ENCODE measurements at places on chromosomes 12 and 14.

- DNase-seq = no peak
Measured at GRCh38 chr14:93799989-93800921, 12.0 kb upstream of the PRIMA1 start.

GRCh38 chr12:65967696-65968095 lies 143.4 kb downstream of the HMGA2 start:
- DNase-seq = no peak

- no peak for DNase-seq
Measured at GRCh38 chr12:89069431-89069830, 282.9 kb downstream of the DUSP6 start.

GRCh38 chr14:83470959-83471695 lies 1937.5 kb upstream of the SEL1L start:
- DNase-seq = no peak

DNA sequence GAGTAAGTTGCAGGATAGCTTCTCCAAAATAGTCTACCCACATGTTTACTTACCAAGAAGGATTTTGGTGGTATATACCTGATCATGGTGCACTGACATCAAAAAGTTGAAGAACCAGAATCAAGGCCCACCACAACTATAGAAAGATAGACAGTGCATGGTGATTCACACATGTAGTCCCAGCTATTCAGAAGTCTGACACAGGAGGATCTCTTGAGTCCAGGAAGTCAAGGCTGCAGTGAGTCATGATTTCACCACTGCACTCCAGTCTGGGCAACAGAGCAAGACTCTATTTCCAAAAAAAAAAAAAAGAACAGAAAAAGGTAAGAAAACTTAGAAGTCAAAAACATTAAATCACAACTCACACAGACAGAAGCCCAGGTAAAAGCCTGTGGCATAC lies 422.2 kb upstream of the FOXG1 start:
- no peak for DNase-seq

- no peak for DNase-seq
Measured at GRCh38 chr14:52735921-52736489, 6.0 kb downstream of the STYX start.

- DNase-seq = no peak
Measured at GRCh38 chr12:75364919-75365318, 26.0 kb upstream of the GLIPR1L2 start.

GRCh38 chr12:67286257-67286656 lies 17.1 kb downstream of the CAND1 start:
- DNase-seq = no peak

GRCh38 chr12:119936705-119937311 lies 52.2 kb upstream of the BICDL1 start:
- DNase-seq = no peak

GRCh38 chr12:120115066-120115465 lies 1.5 kb downstream of the RAB35 start:
- DNase-seq = no peak

DNA sequence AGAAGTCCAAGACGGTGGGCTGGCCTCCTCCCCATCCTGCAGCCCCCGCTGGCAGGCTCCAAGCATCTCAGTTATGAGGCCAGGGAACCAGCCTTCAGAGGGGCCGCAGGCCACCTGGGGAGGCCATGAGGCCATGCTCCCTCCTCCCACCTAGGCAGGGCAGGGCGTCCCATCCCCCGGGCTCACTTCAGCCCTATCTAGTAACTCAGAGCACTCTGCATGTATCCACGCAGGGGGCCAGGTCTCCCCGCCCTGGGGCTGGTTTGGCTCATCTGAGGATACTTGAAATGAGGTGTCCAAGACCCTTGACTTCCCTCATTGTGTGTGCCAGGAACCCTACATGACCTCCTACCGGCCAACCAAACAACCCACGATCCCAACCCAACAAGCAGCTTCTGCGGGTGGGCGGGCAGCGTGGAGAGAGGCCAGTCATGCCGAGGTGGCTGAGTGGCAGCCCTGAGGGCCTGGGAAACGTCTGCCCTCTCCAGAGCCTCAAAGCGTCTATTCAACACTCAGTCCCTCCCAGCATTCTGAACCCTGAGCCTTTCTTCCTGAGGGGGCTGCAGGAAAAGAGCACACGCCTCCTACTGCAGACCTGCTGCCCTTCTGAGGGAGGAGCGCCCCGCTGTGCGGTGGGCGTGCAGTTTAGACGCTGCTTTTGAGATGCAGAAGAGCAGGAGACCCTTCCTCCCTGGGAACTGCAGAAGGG lies 16.8 kb downstream of the ISCA2 start:
- DNase-seq = no peak

DNA sequence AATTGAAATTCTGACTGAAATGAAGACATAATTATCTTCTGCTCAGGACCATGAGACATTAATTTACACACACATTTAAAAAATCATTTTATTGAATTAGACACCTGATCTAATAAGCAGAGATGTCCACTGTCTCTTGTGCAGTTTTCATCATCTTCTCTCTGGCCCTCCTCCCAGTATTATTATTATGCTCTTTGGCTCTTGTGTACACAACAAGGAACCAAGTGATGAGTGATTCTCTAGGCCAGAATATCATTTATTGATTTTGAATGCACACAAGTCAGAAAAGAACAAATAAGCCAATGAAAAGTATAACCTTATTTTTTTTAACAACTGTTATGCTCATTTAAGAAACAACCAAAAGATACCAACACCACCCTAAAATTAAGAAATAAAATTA lies 244.7 kb upstream of the KRR1 start:
- no peak for DNase-seq

GRCh38 chr12:50733706-50734105 lies 30.2 kb upstream of the ATF1 start:
- no peak for DNase-seq

DNA sequence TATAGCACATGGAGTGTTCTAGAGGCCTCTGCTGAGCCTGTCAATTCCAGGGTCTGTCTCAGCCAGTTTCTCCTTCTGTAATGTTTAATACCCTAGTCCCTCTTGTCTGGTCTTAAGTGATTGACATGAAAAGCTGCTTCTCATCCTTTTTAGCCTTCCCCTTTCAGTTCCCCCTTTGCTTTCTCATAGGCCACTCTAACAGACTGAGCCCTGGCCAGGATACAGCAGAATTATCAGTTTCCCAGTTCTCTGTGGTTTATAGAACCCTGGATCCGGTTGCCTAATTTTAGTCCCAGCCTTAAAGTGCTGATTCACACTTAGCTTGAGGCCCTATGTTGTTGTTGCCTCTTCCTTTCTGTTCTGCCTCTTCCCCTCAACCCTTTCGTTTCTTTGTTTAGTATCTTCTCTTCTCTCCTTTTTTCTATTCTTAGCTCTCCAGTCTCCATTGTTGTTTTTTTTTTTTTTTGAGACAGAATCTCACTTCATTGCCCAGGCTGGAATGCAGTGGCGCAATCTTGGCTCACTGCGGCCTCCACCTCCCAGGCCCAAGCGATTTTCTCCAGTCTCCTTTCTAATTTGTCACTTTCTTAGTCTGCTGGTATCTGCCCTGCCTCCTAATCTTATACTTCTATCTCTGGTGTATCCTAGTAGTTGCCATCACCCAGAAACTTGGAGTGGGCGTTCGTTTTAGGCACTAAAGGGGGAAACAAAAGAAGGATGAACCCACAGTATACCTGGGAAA lies 2.9 kb upstream of the BIN2 start:
- no peak for DNase-seq

GRCh38 chr12:66751432-66752113 lies 72.7 kb upstream of the GRIP1 start:
- DNase-seq = no peak

GRCh38 chr12:115752156-115752555 lies 525.3 kb downstream of the MED13L start:
- DNase-seq = no peak

DNA sequence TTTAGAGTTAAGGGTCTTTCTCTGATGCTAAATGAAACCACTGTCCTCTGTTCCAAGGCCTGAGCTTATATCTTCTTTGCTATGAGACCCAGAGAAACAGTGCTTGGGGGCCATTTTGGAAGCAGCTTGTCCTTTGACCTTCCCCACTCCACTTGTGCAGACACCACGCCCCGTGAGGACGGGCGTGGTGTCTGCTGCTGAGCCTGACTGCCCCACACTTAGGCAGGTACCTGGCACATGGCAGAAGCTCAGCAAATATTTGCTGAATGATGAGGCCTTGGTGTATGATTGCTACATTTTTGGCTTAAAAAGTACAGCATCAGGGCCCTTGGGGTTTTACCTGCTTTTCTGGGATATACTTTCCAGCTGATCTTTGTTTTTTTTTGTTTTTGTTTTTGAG lies 69.9 kb downstream of the RASSF3 start:
- DNase-seq = no peak

DNA sequence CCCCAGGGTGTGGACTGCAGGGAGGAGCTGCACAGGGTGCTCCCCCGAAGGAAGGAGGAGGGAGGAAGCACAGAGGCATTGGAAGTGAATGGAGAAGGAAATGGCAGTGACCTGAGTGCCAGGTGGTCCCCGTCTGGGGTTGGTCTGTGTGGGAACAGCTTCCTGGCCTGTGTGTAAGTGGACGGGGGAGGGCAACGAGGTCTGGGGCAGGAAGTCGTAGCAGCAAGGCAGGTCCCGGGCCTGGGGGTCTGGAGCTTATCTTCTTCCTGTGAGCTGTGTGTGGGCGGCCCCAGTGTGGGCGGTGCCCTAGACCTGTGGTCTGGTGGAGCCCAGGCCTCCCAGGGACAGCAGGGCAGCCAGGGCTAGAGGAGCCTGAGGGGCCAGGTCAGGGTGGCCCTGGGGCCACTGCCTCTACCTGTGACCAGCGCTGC lies 382.1 kb downstream of the TMEM121 start:
- no peak for DNase-seq

DNA sequence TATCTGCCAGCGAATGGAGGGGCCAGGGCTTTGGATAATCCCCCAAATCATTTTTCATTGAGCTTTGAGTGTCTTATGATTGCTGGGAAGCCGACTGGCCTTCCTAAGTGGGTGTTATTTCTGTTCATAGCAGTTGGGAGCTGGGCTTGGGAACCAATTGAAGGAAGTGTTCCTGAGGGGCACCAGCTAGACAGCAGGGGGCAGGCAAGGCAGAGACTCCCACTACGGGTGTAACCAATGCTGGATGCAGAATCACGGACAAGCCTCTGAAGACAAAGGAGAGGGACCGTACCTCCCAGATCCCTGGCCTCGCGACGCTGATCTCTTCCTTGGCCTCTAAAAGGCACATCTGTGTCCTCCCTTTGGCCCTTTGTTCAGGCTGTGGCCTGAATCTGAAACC lies 149.0 kb upstream of the PRMT8 start:
- DNase-seq = no peak

GRCh38 chr14:50859296-50859624 lies 12.6 kb upstream of the ABHD12B start:
- no peak for DNase-seq

DNA sequence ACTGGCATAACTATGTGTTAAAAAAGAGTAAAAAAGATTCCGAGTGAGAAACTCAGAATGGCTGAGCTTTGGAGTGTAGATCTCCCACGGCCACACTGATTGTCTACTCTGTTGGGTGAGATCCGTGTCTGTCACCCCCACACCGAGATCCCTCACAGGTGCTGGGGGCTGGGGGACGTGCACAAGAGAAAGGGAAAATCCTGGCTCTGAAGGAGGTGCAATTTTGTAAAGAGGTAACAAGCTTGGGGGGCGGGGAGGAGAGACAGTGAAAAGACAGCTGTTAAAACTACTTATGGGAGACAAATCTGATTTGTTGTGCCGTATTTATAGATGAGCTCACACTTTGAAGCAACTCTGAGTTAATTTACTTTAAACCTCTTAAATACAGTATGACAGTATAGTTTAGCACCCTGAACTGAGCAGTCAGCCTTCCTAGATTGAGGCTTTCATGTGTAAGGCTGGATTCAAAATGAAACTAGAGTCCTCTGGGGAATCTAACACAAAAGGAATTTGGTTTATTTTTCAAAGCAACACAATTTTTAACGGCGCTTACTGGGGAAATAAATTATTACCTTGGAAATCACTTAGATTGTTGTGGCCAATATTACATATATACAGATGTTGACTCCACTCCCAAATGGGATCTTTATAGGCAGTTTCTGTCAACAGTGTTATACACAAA lies 167.4 kb upstream of the RGS6 start:
- DNase-seq = no peak

GRCh38 chr14:58777541-58777979 lies 139.8 kb downstream of the DACT1 start:
- no peak for DNase-seq

GRCh38 chr12:56450241-56450640 lies 1.0 kb upstream of the TIMELESS start:
- no peak for DNase-seq
